ENCODE measurements at places on chromosomes 6 and 20.

DNA sequence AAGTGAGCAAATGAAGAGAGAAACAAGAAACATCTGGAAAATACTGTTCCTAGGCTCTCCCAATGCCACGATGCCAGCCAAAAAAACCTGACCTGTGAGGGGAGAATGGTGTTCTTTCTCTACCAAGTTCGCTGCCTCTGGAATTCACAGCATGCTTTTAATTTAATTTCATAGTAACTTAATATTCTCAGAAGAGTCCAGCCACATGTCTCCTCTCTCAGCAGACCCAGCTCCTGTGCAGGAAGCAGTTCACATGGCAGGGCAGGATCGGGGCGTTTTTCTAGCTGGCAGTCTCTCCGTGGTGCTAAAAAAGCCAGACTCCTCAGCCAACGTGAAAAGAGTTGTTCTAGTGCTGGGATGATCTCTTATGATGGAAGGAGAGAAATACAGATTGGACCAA, 57.5 kb downstream of the BFSP1 start:
- no peak for DNase-seq

DNA sequence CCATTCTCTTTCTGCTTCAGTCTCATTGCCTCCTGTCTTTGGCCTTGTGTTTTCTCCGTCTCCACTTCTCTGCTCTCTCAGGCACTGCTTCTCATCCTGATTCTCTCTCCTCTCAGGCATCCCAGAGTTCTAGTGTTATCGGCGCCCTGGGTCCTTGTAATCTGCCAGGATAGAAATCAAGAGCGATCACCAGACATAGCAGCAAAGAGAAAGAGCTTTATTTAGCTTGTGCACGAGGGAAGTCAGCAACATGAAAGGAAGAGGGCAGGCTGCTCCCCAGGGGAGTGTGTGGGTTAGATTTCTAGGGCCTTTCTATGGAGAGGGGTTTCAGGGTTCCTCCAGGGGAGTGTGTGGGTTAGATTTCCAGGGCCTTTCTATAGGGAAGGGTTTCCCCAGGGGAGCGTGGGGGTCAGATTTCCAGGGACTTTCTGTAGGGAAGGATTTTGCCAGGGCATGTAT, 32.5 kb downstream of the SUN5 start:
- no peak for DNase-seq

- peak; percentile 50 for DNase-seq
Measured at GRCh38 chr20:48096957-48097890, 311.9 kb upstream of the SULF2 start.

DNA sequence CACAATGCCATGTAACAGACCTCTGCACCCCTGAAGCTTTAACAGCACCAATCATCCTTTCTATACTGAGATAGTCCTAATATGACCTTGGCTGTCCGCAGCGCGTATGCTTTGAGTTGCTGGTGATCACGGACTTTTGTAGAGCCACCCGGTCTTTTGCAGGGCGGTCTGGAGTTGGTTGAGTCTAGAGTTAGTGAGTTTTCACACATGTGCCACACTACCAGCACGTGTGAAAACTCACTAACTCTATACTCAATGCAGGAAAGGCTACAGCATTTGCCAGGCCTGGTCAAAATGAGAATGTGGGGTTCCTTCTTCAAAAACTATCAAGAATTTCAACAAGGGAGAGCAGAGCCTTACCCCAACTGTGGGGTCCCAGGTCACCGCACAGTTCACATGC, 14.6 kb downstream of the AGPAT4 start:
- DNase-seq = no peak

- DNase-seq = peak; percentile 72
Measured at GRCh38 chr6:2127484-2127911, 117.9 kb downstream of the GMDS start.

GRCh38 chr20:61356196-61356595, 104.1 kb downstream of the CDH4 start:
- DNase-seq = no peak

DNA sequence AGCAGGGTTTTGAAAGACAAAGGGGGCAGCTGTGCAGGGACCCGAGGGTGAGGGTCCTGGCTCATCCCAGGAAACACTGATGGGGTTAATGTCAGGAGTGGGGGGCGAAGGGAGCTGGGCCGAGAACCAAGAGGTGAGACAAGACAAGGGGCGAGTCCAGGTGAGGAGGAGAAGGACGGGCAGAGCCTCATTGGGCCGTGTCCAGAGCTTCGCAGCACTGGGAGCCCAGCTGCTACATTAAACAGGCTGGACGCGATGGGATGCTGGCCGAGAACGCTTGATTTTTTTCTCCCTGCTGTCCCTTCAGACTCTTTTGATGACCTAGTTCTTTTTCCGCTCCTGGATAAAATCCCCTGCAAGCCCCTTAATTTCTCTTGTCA, 172.8 kb upstream of the SNX9 start:
- DNase-seq = no peak

- no peak for DNase-seq
Measured at GRCh38 chr6:28675600-28675999, 149.9 kb downstream of the GPX5 start.

GRCh38 chr6:138833816-138834539, 38.1 kb downstream of the ECT2L start:
- DNase-seq = no peak

DNA sequence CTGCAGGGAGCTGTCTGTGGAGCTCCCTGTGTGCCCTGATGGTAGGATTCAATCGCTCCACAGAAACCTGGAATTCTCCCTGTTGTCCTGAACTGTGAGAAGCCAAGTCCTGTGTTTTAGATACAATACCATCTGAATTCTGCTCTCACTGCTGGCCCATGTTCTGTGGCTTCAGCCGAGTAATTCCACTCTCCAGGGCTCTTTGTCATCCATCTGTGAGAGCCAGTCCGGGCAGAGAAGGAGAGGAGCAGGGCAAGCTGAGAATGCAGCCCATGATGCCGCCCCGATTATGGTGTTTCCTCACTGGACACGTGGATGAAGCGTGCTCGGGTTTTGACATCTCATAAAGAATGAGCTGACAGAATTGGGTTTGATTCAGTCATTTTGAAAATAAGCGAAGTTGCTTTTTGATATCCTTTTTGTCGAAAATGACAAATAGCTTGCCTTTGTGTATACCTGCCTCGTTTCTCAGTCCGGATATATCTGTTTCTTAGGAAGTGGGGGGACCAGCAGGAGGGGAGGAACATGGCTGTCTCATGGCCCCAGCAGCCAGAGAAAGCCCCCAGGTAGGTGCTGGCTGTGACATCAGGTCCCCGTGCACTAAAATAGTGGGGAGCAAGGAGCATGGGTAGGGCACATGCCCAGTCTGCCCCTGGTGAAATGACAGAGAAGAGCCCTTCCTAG, 8.2 kb upstream of the CD93 start:
- peak; percentile 22 for DNase-seq

DNA sequence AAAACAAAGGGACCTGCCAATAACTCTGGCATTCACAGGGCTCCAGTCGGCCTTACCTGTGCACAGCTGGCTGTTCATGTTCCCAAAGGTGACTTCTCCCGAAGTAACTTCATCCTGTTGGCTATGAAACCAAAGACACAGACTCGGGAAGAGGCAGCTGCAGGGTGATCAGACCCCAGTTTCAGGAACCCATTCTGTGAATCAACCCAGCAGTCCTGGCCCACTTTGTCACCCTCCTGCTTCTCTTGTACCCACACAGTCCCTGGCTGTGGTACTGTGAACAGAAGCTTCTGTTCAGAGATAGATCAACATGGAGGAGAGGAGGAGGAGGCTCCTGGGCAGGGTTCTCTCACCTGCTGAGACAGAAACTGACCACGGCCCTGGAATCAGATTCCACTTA, 8.7 kb upstream of the PGC start:
- no peak for DNase-seq

DNA sequence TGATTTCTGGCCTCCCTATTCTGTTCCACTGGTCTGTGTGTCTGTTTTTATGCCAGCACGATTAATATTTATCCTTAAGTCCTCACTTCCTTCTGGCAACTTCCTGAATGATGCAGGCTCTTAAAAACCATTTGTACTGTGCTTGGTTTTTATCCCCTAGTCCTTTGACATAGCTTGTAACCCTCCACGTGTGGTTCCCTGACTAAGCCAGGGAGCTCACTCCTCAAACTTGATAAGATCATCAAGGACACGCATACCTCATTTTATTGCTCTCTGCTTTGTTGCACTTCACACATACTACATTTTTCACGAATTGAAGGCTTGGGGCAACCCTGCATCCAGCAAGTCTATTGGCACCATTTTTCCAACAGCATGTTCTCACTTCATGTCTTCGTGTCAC, 166.4 kb upstream of the UST start:
- no peak for DNase-seq

DNA sequence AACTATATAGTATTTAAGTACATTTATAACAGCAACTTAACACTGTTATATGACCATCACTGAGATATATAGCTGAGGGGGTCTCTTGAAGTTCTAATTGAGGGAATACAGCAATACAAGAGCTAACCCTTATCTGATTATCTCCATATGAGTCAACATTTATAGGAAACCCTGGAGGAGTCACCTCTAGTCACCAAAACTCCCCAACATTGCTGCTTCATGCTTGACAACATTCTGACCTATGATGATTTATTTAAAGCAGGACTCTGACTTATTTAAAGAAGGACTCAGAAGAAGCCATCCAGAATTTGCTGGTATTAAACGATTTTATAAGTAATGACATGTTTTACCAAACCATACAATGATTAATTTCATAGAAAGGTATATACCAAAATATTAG, 182.6 kb upstream of the NOX3 start:
- DNase-seq = no peak

GRCh38 chr6:2744778-2745177, 5.9 kb downstream of the MYLK4 start:
- no peak for DNase-seq

DNA sequence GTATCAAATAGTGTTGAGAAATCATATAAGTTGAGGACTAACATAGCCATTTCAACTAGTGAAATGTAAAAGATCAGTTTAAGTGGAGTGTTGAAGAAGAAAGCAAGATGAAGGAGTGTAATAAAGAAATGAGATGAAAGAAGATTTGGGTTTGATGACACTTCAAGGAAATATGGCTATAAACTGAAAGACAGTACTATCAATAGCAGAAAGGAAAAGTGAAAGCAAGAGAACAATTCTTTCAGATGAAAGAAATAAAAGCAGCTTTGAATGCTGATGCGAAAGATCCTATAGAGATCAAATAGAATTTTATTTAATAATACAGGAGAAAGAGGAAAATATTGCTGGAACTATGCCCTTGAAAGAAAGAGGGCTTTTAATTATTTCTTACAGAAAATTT, 92.8 kb upstream of the PRSS16 start:
- no peak for DNase-seq

GRCh38 chr20:719816-720215, 44.2 kb upstream of the SCRT2 start:
- no peak for DNase-seq

DNA sequence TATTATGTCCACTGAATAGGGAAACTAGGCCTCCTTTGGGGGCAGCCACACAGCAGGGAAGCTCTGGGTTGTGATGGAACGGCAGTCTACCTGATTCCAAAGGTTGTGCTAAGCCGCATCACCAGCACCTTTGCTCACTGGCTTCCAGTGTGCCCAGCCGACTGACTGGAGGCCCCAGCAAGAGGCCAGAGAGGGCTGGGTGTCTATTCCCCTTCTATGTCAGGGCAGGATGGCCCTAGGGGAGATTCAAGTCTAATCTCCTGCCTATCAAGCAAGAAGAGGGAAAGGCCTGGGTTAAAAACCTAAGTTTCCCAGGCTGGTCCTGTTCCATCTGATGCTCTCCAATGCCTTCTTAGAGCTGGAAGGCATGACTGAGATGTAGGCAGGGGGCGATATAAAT, 53.6 kb downstream of the JPH2 start:
- peak; percentile 25 for DNase-seq

- no peak for DNase-seq
Measured at GRCh38 chr6:46637145-46637544, 15.5 kb downstream of the CYP39A1 start.

DNA sequence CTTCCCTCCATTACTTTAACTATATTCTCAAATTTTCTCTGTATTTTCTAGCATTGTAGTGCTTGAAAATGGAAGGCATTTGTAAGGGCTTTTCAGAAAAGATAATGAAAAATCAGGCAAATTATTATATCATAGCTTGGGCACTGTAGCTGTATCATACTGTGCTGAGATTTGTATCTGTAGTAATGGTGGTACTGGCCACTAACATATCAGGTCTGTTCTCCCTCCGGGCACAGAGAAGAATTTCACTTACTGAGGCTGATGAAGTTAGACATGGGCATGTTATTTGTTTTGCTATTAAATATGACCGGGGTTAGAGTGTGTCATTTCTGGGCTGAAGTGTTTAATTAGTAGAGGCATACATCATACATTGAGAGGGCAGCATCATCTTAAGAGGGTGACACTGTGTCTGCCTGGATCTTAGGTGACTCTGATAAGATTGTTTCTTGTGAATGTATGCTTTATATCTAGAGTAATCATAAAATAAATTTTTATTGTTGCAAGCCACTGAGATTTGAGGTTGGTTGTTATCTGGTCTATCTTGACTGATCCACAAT, 1395.9 kb downstream of the EPHA7 start:
- no peak for DNase-seq

DNA sequence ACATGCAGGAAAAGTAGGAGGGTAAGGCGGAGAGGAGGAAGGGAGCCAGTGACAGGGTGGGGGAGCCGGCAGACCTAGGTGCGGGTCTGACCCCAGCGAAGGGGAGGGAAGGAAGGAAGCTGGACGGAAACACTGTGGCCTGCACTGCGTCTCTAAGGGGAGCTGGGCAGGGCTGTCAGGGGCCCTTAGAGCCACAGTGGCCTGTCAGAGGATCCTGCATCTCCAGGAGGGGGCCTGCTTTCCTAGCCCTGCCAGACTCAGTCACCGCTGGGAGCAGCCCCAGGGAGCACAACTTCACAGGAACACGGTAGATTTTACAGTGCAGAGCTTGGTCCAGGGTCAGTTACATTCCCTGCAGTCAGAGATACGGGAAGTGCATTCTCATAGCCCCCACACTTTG, 118.2 kb downstream of the PACRG start:
- no peak for DNase-seq

DNA sequence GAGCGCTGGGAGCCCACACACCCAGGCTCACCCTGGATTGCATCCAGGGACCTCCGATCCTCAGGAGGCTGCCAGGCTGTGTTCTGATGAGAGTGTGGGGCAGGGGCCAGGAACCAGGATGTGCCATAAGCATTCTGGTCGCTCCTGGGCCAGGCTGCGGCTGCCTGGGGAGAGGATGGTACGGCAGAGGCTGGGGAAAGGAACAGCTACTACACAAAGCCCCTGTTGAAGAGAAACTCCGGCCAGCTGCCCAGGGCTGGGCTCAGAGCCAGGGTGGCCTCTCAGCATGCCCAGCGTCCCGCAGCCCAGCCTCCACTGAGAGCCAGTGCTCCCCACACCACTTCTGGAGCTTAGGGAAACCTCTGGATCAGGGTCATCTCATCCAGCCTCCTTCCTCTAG, 21.7 kb upstream of the OCSTAMP start:
- no peak for DNase-seq

GRCh38 chr6:94462231-94462630, 1042.9 kb upstream of the EPHA7 start:
- DNase-seq = no peak
